ENCODE measurements at places on chromosomes 7 and 10.

DNA sequence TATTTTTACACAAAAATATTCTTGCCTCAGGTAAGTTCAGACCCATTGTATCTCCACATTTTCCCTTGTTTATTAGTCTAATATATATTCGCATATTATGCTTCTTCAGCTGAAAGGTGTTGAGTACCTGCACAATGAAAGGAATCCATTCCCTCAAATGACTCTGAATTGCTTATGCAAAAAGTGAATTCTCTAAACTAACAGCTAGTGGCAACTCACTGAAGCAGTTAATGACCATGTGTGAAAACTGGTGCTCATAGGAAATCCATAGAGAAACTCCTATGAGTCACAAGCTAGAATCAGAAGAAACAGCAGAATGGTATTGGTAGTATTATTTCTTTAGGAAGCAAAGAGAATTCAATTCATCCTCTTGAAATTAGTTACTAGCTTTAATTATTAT is 33.5 kb upstream of the RNF148 start:
- DNase-seq: no peak

DNA sequence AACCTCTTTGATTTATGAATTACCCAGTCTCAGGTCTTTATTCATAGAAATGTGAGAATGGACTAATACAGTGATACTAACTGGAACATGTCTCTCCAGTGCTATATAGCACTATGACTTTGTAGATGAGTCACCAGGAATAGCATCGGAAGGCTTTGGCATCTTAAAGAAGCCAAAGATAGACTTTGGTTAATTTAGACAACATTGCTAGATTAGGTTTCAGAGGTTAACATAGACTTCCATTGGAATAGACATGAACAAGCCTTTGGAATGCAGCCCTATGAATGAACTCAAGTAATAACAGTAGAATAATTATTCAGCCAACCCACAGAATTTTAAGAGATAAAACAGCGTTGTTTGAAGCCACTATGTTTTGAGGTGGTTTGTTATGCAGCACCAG is 169.2 kb downstream of the HGF start:
- no peak for DNase-seq

- no peak for DNase-seq
Observed at GRCh38 chr7:13743226-13743625, 246.2 kb downstream of the ETV1 start.

DNA sequence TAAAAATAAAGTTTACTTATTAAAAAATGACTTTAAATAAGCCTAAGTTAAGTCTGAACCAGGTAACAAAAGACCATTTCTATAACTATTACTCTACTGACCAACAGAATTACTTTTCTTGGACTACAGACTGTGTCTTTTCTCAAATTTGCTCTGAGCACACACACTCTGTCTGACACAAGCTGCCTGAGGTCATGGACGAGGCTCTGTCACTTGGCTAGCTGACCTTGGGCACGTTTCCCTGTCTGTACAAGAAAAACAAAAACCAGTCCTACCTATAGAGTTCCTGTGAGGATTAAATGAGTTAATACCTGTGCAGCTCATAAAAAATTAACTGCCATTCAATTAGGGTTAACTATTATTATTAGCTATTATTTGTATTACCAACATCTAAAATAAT is 22.9 kb downstream of the ATE1 start:
- no peak for DNase-seq

DNA sequence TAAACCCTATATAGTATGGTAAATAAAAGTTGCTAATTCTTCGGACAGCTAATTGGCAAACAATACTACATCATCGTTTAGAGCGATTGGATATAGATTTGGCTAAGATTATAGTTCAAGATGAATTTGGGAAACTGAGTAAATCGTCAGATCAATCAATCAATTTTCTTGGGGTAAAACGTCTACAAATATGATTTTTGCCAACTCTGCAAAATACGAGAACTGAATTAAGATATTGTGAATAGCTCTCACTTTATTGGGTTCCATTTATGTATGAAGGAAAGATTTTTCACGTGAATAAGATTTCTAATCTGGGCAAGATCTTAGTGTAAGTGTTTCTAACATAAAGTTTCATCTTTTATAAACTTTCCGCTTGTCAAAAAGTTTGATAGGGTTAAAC is 132.9 kb upstream of the AGR3 start:
- DNase-seq: no peak

DNA sequence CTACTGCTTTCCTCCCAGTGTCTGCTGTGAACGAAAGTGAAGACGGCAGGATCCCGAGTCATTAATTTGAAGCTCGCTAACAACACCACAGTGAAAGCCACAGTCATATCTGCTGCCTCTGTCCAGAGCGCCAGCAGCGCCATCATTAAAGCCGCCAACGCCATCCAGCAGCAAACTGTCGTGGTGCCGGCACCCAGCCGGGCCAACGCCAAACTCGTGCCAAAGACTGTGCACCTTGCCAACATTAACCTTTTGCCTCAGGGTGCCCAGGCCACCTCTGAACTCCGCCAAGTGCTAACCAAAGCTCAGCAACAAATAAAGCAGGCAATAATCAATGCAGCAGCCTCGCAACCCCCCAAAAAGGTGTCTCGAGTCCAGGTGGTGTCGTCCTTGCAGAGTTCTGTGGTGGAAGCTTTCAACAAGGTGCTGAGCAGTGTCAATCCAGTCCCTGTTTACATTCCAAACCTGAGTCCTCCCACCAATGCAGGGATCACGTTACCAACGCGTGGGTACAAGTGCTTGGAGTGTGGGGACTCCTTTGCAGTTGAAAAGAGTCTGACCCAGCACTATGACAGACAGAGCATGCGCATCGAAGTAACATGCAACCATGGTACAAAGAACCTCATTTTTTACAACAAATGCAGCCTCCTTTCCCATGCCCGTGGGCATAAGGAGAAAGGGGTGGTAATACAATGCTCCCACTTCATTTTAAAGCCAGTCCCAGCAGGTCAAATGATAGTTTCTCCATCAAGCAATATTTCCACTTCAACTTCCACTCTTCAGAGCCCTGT is 94.8 kb upstream of the KCNMA1 start:
- DNase-seq: no peak

DNA sequence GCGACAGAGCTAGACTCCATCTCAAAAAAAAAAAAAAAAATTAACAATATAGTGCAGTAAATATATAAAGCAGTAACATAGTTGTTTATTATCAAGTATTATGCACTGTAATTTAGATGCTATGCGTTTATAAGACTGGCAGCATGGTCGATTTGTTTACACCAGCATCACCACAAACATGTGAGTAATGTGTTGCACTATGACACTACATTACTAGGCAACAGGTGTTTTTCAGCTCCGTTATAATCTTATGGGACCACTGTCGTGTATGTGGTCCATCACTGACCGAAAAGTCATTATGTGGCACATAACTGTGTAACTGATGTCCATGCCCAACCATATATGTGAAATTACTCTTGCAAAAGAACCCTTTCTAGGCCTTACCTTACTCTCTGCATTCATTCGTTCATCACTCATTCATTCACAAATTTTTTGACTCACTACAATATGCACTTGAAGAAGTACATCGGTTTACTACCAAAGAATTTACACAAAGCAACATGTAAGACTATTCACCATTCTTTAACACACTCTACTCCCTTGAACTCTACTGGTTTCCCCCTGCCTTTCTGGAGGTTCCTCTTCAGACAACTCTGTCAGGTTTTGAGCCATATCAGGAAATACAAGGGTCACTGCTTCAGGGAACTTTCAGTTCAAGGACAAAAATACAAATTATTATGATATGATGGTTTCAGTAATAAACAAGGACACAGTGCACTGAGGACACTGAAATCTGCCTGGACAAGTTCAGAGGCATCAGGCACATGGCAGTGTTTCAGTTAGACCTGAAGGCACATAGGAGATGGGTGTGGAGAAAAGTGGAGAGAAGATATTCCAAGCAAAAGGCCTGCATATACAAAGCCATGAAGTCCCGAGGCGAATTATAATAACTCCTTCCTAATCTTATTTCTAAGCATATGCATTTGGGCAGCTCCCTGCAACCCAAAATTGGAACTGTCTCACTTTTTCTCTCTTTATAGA is 17.4 kb downstream of the ITGB1 start:
- DNase-seq: no peak

DNA sequence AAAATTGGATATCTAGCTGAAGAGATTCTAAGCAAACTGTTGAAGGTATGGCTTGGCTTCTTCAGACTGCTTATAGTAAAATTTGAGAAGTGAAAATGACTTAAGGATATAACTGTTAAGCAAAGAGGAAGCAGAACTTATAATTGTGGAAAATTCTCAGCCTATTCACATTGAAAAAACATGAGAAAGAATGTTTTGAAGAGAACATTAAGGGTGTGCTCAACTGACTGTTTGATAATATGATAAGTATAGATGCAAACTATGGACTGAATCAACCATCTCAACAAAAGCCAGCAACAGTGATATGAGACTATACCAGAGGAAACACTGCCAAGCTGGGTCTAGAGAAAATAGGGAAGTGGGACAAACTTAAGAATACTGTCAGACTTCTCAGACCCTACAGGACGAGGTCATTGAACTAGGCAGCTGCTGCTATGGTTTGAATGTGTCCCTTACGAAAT is 133.1 kb upstream of the PPP1R3A start:
- no peak for DNase-seq

GRCh38 chr7:84546403-84546802 is 351.8 kb upstream of the SEMA3A start:
- no peak for DNase-seq

- no peak for DNase-seq
Observed at GRCh38 chr7:138125119-138125518, 48.9 kb downstream of the AKR1D1 start.

- peak; percentile 12 for DNase-seq
Observed at GRCh38 chr7:90605055-90605454, 8.9 kb downstream of the CDK14 start.

- peak; percentile 10 for DNase-seq
Observed at GRCh38 chr10:93080350-93081046, 6.8 kb downstream of the CYP26A1 start.

DNA sequence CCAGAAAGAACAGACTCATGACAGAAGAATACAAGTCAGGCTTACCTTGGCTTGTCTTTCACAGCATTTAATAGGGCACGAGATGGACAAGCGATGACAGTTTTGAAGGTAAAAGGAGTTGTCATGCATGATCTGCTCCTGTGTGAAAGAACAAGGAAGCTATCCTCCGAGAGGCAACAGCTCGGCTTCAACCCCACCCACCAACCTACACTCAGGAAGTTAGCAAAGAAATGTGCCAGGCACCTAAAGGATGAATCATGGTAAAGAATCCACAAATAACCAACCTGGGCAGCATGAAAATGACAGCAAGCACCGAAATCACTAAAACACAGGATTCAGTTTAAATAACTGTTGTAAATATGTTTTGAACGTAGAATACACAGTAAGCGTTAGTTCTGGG is 700.2 kb downstream of the TYW1 start:
- no peak for DNase-seq

GRCh38 chr7:91814189-91814588 is 66.3 kb downstream of the MTERF1 start:
- no peak for DNase-seq

- DNase-seq: no peak
Observed at GRCh38 chr7:115273139-115273772, 351.4 kb downstream of the MDFIC start.

DNA sequence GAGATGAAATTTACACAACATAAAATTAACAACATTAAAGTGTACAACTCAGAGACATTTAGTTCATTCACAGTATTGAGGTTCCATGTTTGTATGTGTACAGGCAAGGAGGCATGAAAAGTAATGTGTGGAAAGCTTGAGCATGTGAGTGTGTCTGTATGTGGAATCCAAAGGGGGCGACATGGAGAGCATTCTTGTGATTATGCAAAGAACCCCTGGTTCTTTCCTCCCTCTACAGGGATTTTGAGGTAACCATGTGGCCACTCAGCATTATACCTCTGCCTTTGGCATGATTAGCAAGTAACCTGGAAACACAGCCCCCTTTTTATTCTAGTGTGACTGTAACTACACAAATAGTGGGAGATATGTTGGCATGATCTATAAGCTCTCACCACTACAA is 21.0 kb downstream of the OR2F1 start:
- DNase-seq: no peak

DNA sequence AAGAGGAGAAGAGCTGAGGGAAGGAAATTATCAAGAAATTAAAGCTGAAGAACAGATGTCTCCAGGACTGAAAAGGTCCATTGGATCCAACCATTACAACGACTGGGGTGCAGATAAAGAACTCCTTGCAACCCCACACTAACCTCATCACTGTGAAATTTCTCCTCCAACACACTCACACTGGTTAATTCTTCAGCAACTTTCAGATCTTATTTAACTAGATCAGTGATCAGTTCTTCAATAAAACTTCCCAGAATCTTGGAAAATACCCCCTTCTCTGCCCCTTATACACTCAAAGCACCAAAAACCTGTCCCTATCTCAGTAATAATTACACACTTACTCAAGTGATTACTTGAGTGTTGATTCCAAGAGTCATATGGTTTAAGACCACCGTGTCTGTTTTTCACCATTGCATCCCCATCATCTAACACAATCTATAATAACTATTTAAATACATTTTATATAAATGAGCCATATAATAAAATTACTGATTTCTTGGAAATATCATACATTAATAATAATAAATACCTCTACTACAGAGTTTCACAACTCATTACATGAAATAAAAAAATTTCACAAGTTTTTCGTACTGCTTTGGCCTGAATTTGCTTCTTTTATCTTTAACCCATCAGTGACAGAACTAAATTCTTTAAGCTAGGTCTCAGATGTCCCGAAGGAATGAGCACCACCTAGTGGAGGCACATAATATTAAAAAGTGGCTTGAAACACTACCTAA is 123.7 kb downstream of the MPP7 start:
- DNase-seq: peak; percentile 24

DNA sequence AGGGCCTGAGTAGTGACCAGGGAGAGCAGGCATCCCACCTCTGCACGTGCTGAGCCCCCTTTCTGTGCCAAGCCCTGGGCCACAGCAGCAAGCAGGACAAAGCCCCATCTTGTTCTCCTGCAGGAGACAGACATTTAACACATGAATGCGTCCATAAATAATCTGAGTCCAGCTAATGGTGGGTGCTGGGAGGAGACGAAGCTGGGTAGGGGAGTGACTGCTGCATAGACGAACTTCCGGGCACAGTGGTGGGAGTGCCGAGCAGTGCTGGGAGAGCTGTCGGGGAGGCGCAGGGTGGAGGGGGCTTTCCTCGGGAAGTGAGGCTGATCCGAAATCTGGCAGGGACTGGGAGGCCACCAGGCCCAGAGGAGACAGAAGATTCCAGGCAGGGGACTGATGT is 35.2 kb upstream of the SLC29A3 start:
- DNase-seq: no peak

All from SHP77 treated with DMSO at 0.1 percent for 48 hours (cell line).